ENCODE measurements at places on chromosomes 5 and 9.

DNA sequence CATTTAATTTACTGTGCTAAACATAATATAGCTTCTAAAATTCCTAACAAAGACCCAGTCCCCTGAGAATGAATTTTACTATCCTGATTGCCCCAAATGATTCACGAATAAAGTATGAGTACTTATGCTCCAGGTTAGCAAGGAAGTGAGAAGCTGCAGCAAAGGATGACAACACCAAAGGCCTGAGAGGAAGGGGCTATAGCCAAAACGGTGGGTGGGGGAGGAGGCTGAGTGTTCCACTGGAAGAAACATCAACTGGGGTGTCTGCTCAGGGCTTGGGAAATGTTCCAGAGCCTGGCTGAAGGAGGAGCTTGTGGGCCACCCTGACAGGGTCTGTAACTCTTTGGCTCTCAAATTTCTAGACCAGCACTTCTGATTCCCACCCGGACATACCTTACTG, 157.3 kb downstream of the ADAMTS12 start:
- peak; percentile 60 for DNase-seq

GRCh38 chr5:154117050-154117449, 73.5 kb upstream of the GALNT10 start:
- DNase-seq = no peak

- peak; percentile 72 for DNase-seq
These were observed 99.9 kb downstream of the ANKRD18B start for GRCh38 chr9:33623658-33624586.

DNA sequence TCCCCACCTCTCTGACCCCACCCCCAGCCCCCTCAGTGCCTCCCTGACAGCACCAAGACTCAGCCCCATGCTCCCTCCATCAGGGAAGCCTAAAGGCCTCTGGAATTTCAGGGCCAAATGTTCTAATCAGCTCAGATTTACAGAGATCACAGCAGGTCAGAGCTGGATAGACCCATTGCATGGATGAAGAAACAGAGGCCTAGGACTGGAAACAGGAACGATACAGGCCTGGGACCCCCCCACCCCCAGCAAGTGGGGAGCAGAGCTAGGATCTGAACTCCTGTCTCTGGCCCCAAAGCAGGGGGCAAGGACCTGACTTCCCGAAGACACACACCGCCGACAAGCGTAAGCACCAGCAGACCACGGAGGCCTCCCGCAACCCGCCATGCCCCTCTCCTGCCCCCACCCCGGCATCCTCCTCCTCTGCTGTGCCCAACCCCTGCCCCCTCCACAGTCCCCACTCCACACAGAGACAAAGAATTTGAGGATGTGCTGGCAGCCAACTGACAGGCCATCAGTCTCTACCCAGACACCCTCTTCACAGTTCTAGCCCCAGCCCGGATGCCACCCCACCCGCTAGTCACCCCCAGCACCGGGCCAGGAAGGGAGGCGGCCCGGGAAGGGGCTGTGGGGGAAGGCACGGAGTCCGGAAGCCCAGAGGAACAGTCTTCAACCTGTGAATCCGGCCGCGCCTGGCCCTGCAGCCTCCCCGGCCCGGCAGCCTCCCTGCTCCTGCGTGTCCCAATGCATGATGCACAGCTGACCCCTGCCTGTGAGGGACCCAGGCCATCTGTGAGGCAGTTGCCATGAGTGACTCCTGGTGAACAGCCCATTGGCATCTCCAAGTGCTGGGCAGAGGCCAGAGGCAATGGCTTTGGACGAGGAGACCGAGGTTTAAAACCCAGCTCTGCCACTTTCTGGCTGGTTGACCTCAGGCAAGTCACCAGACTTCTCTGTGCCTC, 31.3 kb downstream of the NDUFA8 start:
- no peak for DNase-seq

- DNase-seq = no peak
These were observed 69.4 kb downstream of the NPR3 start for GRCh38 chr5:32780508-32780919.

- DNase-seq = no peak
These were observed 25.4 kb upstream of the SARDH start for GRCh38 chr9:133763272-133764183.

DNA sequence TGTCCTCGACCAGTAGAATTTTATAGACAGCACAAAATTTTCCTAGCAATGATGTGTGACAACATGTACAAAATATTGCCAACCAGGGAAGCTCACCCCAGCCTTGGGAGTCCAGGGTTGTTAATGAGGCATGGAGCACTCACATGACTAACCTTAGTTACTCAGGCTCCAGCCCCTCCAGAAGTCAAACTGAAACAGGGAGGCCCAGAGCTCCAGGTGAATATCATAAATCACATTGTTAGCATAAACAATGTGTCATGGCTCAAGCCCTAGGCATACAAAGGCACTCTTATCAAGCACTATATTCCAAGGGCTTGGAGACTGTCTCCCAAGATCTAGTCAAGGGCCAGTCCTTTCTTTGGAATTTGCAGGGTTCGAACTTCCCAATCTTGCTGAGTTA, 44.4 kb downstream of the TNFAIP8 start:
- DNase-seq = no peak

DNA sequence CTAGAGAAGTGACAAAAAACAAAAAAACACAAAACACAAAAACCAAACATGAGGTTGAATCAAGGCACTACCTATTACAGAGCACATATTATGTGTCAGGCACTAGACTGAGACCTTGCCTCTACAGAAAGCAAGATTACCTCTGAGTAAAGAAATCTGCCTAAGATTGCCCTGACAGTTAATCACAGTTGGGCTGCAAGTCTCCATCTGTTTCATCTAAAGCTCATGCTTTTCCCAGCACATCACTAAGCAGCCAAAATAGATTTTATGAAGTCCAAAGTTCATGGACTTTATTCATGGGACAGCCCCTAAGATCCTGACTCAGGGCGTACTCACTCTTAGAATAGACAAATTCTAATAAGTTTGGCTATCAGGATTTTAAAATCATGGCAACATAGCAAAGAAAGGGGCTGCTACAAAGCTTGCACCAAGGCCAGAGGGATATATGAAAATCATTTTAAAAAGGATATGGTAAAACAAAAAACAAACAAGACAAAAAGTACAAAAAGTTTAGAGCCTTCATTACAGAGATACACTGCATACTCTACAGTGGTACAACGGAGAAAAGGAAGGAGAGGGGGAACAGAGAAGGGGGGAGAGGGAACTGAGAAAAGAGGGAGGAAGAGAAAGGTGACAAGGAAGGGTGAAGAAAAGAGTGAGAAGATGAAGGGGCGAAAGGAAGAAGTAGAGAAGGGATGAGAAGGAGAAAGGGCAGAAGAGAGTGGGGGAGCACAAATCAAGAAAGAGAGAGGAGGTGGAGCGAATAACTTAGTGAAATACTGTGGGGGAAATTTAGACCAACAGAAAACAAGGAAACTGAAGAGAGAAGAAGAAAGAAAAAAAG, 58.2 kb downstream of the RICTOR start:
- no peak for DNase-seq

DNA sequence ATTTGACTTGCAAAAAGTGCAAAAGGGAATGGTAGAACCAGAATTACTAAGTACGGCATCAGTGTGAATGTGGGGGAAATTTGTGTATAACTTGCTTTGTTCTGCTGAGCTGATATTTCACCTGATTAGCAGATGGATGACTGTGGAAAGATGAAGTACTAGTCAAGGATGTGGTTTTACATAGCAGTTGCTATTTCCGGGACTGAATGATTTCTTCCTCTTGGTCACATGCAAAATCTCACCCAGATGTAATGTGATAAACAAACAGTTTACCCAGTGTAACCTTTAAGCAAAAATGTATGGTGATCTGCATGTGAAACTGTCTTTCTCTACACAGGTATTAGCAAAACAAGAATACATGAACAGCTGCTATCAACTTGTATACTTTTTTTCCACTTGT, 46.1 kb downstream of the DCP2 start:
- DNase-seq = no peak

DNA sequence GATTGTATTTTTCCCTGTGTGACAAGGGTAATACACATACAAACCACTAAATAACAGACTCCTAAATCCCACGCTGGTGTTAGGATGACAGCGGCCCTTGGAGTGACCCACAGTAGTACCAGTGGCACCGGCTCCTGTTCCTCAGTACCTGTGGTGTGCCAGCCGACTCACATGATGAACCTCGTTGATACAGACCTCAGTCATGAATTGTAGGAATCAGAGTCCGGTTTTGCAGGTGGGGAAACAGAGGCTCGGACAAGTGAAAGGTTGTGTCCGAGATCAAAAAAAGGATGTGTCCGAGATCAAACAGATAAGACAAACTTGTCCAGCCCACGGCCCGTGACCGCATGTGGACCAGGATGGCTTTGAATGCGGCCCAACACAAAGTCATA, 78.0 kb downstream of the AMBP start:
- no peak for DNase-seq

GRCh38 chr5:67999391-67999790, 216.2 kb upstream of the PIK3R1 start:
- no peak for DNase-seq

GRCh38 chr9:119101048-119101447, 268.2 kb downstream of the BRINP1 start:
- DNase-seq = no peak

DNA sequence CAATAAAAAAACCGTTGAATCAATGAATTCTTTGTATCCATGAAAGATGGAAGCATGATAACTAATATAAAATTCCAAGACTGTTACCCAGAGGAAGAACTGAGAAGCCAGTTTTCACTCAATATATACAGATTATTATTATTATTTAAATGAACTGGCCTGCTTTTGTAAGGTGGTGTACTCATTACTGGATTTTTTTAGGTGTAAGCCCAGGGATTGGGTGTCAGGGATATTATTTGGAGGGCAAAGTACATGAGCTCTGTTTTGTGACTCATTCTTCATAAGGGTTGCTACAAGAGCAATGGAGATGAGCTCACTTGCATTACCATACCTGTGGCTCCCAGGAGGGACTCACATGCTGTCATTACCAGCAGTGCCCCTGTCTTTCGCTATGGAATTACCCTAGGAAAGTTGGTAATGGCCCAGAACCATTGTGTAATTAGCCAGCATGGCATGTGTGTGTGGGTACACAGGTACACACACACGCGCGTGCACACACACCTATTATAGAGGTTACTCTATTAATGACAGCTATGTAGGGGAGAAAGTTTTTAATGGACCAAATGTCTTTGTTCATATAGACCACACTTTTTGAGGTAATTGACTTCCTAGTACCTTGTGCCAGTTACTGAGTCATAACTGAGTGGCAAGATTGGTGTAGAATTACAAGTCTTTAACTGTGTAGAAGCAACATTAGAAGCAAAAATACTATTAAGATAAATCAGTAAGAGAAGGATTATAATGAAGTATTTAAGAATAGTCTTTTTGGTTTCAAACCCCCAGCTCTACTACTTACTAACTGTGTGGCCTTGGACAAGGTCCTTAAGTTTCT, 143.4 kb downstream of the GDNF start:
- DNase-seq = no peak

GRCh38 chr5:134248256-134248655, 22.4 kb upstream of the PPP2CA start:
- no peak for DNase-seq

DNA sequence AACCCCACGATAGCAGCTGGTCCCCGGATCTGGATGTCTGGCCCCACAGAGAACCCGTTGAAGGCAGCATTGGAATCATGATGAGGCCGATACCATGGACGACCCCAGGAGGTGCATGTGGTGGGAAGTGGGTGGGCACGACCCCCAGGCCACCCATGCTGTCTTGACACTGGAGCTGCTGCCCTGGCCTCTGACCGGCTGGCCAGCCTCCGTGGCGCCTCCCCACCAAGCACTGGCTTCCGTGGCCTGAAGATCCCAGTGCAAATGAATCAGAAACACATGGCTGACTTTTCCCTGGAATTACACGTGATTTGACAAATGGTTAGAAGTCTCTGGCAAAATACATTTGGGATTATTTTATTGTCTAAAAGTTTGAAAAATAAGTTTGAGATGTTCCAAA, 259.0 kb upstream of the IRX1 start:
- DNase-seq = no peak

DNA sequence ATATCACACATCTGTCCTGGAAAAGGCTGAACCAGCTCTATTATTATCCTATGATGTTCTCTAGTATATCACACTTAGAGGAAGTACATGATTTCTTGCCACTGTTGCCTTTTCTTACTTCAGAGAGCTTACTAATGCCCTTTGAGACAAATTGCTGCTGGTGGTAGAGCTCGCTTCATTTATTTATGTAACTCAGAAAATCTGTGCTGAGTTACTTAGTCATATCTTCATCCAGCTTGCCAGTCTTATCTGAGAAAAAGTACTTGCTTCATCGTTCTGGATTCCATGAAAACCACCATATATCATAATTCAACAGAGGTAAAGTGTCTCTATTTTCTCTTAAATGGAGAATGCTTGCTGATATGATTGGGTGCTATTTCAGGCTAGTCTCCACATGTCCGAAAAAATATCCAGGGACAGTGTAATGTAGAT, 26.6 kb downstream of the PTPDC1 start:
- no peak for DNase-seq

DNA sequence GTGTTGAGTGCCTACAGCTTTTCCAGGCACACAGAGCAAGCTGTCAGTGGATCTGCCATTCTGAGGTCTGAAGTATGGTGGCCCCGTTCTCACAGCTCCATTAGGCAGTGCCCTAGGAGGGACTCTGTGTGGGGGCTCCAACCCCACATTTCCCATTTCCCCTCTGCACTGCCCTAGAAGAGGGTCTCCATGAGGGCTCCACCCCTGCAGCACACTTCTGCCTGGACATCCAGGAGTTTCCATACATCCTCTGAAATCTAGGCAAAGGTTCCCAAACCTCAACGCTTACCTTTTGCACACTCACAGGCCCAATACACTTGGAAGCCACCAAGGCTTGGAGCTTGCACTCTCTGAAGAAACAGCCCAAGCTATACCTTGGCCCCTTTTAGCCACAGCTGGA, 131.3 kb downstream of the DEPDC1B start:
- DNase-seq = no peak

- DNase-seq = no peak
These were observed 103.6 kb downstream of the C9orf152 start for GRCh38 chr9:110104261-110104809.

- DNase-seq = no peak
These were observed 336.8 kb upstream of the SLC30A5 start for GRCh38 chr5:68757006-68757405.

DNA sequence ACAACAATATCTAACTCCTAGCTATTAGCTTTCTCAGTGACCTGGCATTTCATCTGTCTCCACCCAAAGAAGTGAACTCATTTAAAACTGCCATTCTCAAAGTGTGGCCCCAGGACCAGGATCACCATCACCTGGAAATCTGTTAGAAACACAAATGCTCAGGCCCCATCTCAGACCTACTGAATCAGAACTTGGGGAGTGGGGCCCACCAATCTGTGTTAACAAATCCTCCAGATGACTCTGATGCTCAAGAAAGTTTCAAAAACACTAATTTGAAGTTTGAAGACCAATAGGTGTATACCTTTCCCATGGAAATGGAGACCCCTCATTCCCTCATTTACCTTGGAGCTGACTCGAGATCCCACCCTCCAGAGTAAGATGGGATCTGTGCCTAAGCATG, 72.3 kb downstream of the PRELID2 start:
- DNase-seq = no peak

GRCh38 chr5:53416144-53416738, 64.2 kb upstream of the FST start:
- DNase-seq = no peak

- no peak for DNase-seq
These were observed 30.4 kb downstream of the CSF2 start for GRCh38 chr5:132103969-132104391.

Measured in right forelimb (tissue), 1 donor.